ENCODE measurements at places on chromosomes 1 and 21.

- DNase-seq: no peak
Measured at GRCh38 chr1:228334226-228334935, 72.3 kb downstream of the TRIM11 start.

DNA sequence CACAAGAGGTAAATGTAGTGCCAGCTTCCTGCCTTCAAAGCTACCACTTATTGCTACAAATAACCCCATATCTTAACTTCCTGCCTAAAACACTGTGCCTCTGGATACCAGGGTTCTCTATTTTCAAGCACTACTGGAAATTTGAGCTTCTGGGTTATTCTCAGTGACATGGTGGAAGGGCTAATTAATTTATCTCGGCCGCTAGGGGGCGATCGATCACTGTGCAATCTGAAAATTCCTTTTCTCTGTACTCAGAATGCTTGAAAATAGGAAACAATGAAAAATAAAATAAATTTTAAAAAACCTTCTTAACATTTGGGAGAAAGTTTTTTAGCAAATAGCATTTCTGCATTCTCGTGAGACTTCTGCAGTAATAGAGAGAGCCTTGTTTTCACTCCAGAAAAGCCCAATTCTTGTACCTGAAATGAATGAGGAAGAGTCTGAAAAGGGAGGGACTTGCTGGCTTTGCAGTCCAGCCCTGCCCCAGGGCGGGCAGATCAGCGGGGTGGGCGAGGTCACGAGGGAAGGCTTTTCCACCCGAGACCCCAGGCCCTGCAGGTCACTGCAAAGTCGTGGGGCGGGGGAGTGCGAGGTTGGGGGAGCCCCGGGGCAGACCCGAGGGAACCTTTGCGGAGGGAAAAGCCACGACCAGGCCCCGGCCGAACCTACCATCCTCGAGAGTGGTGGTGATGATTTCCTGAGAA, 276.7 kb downstream of the PCP4 start:
- DNase-seq: no peak

DNA sequence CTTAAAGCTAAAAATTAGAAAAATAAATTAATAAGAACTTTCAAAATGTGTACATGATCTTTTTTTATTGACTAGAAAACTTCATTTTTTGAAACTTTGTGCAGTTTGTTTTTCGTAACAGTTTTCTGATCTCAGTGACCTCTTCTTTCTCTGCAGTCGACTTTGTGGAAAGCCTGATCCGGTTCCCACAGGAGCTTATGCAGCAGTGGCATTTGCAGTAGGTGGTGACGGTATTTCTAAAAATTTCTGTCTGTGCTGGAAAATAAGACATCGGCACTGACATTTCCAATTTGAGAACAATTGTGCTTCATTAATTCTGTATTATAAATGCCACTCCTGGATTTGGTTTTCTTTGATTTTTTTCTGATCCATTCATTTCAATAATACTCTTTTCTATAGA, 68.8 kb downstream of the CLDN17 start:
- DNase-seq: no peak

DNA sequence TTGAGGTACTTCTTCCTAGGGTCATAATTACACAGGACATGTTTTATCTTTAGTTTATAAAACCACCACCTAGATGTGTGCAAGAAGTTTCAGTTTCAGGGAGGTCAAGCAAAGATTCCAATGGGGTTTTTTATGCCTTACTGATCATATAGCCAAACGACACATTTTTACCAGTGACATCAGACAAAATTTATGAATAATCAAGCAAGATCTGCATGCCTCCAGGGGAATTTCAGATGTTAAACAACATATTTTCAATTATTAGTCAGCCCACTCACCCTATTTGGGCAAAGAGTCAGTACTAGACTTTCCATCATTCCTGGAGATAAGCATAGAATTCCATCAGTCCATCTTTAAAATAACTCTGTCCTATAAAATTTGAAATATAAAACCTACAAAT, 867.4 kb downstream of the KCNT2 start:
- no peak for DNase-seq
